RPMI7951 (cell line): ENCODE measurements at places on chromosomes 2 and 18.

- no peak for DNase-seq
These were observed 17.3 kb downstream of the PFN4 start for GRCh38 chr2:24105816-24106215.

- DNase-seq, result no peak
These were observed 248.6 kb upstream of the SALL3 start for GRCh38 chr18:78731016-78731397.

DNA sequence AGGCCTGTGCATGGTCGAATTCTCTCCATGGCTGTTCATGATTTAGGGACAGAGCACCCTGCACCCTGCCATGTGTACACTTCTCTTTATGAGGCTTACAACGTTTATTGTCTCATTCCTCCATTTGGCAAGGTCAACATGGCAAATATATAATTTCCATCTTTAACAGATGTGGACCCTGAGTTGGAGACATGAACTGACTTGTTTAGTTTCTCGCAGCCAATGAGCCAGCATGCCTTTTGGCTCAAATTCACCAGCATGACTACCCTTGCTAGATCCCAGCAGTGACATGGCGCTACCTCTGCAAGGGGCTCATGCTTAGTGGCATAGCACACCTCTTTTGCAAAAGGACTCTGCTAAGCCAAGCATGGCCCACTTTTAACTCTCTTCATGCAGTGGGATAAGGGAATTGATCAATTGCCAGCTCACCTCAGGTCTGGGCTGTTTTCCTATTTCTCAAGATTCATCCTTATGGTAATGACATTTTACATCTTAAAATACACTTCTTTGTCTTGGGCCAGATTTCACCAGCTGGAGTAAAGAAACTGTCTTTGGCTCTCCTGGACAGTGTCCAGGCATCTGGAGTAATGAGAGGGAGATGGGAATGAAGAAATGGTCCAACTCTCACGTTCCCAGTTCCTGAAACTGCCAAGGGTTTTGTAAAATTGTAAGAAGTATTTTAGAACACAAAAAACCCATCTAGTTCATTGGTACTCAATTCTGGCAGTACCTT is 159.5 kb downstream of the SETBP1 start:
- peak; percentile 16 for DNase-seq

DNA sequence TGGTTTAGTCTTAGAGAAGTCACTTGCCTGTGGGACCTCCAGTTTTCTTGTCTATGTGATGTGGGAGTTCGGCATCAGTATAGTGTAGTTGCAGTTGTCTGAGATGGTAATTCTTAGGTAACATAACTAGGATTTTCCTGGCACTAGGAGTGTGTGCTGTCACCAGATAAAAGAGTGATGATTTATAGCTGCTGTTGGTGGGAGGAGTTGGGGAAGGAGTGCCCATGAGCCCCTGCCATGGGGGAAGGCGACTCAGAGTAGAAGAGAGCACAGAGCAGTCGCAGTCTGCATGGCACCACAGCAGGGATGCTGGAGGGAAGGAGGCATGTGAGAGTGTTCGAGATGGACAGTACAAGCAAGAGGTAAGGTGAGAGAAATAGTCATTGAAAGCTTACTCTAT is 38.7 kb downstream of the ATP9B start:
- no peak for DNase-seq
